Sigmoid colon (tissue), 7 donors: ENCODE measurements at places on chromosomes 16 and 17. TPM values are rescaled to one million over a fixed set of nuclear protein-coding genes. Genes with fewer than 3 reads are reported as not detected.

GRCh38 chr16:3074860-3075522 lies 9.6 kb downstream of the IL32 start:
- no peak for DNase-seq

DNA sequence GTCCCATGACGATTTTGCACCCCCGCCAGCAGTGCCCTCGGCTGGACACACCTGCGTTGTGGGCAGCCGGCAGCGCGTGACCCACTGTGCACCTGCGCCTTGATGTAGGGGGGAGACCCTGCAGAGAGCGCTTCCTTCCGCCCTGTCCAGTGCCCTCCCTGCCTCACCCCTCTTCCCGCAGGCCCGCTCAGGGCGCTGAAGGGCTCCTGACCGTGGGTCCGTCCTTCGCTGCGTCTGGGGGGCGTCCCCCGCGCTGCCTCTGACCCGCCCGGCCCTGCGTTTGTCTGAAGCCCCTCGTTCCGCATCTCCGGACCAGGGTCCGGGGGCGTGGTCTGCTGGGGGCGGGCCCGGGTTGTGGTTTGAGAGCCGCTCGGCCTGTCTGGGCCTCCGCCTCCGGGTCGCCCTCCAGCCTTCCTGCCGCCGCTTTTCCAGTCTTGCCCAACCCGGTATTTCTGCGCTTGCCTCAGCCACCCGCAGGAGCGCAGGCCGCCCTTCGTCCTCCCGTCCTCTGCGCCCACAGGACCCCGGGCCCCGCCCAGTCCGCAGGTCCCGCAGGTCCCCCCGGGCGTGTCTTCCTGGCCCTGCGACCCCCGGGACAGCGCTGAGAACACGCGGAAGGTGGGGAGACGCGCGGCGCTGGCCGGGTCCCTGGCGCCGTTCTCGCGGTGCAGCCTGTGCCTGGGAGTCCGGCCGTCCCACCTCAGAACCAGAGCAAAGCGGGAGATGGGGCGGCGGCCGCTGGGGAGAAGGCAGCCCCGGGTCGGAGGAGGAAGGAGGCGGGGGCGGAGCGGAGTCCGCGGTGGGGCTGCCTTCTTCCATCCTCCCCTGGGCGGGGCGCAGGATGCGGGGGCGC lies 4.0 kb upstream of the IL17C start:
- DNase-seq = no peak

GRCh38 chr16:84390131-84390785 lies 21.9 kb downstream of the ATP2C2 start:
- DNase-seq = no peak

GRCh38 chr17:73733517-73733916 lies 89.3 kb upstream of the SDK2 start:
- DNase-seq = no peak

- DNase-seq = no peak
Measured at GRCh38 chr17:46822388-46822921, 4.0 kb upstream of the WNT3 start.

- DNase-seq = no peak
Measured at GRCh38 chr16:46756772-46757171, 8.6 kb upstream of the MYLK3 start.

GRCh38 chr16:67082891-67083290 lies 26.9 kb upstream of the PHAF1 start:
- DNase-seq = no peak

- DNase-seq = peak; percentile 73
Measured at GRCh38 chr16:27781195-27781524, 231.2 kb downstream of the KATNIP start.

Gene ABCA10
- total RNA-seq = 9.7 TPM

Gene HBA2
- 8.2 TPM for total RNA-seq

Gene CLEC10A
- total RNA-seq = 16.9 TPM

Gene FDXR
- 8.6 TPM for total RNA-seq
